Right cardiac atrium (tissue), 5 donors: ENCODE measurements at places on chromosomes 12 and 14. TPM values are rescaled to one million over a fixed set of nuclear protein-coding genes. Genes with fewer than 3 reads are reported as not detected.

DNA sequence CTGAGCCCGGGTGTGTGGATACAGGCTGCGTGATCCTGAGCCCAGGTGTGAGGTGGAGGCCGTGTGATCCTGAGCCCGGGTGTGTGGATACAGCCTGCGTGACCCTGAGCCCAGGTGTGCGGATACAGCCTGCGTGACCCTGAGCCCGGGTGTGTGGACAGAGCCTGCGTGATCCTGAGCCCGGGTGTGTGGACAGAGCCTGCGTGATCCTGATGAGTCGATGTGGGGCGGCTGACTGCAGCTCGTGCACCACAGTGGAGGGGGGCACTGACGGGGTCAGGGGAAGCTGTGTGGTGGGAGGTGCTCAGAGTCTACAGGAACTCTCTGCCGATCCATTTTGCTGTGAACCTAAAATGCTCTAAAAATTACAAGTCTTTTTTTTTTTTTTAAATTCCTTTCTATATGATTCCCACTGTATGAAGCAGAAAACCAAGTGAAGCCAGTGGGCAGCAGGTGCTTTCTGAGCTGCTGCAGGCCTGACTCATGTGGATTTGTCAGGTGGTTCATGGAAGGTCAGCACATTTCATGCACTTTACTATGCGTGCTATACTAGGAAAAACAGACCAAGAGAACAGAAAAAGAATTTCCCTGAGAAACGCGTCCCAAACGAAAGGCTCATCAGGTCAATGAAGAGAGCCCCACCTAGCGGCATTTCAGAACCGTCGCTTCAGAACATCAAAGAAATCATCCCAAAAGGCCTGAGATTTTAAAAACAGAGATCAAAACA is 19.3 kb downstream of the BRF1 start:
- no peak for DNase-seq

DNA sequence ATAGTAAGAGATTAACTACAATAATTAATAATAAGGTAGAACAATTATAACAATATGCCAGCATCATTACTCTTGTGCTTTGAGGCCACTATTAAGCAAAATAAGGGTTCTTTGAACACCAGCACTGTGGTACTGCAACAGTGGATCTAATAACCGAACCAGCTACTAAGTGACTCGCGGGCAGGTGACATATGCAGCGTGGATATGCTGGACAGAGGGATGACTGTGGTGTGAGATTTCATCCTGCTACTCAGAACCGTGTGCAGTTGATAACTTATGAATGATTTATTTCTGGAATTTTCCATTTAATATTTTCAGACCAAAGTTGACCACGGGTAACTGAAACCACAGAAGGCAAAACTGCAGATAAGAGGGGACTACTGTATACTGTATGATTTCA is 34.4 kb downstream of the BMAL2 start:
- DNase-seq = no peak

DNA sequence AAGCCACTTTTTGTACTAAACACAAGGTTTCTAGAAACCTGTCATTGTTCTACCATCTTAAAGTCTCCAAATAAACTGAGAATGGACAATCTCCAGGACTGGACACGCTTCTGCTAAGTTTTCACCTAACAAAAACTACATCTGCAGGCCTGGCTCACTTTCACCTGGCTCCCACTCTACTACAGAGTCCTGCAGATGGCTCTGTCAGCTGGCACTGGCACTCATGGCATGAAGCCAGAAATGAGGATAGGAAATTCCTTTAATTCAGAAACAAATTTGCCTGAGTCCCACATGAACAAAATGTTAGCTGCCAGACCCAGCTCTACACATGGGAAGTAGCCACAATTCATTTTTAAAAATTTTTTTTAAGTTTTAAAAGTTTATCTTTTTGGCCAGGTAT is 42.1 kb downstream of the STXBP6 start:
- no peak for DNase-seq

- DNase-seq = no peak
Observed at GRCh38 chr14:75479770-75480600, 42.3 kb upstream of the BATF start.

GRCh38 chr14:58788655-58789503 is 151.1 kb downstream of the DACT1 start:
- DNase-seq = no peak

DNA sequence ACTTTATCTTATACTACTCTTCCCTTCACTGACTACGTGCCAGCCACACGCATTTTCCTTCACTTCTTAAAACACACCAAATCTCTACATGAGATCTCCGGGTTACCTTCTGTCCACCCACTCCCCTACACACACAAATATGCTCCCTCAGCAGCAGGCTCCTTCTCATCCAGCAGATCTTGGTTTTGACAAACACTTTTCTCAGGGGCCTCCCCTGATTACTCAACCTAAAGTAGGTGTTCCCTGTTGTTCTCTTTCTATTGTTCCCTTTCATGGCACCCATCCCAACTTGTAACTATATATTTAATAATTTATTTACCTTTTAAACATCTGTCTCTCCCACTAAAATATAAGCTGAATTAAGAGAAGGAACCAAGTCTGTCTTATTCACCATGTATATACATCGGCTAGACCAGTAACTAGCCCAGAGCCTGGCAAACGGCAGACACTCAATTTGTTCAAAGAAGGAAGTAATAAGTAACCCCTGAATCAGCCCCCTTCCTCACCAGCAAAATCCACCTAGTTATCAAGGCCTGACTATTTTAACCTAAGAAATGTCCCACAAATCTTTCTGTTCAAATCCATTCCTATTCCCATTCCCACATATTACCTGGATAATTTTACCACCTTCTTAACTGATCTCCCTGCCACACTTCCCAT is 2.7 kb downstream of the C2CD5 start:
- DNase-seq = no peak

- DNase-seq = no peak
Observed at GRCh38 chr12:23827353-23827752, 122.1 kb downstream of the SOX5 start.

DNA sequence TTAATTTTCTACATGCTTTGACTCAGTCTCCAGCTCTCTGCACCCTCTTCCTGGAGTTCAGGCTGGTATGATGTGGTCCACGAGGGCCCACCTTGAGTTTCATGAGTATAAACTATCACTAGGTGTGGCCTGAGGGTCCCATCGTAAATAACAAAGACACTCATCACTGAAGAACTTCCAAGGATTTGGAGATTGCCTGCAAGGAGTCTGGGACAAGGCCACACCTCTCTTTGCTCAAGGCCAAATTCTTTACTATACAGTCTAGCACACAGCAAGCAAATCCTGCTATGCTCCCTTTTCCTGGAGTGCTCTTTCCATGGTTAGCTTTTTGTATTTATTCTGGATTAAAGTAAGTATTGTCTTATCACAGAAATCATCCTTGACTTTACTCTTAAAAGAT is 271.9 kb downstream of the SLC16A7 start:
- DNase-seq = no peak

DNA sequence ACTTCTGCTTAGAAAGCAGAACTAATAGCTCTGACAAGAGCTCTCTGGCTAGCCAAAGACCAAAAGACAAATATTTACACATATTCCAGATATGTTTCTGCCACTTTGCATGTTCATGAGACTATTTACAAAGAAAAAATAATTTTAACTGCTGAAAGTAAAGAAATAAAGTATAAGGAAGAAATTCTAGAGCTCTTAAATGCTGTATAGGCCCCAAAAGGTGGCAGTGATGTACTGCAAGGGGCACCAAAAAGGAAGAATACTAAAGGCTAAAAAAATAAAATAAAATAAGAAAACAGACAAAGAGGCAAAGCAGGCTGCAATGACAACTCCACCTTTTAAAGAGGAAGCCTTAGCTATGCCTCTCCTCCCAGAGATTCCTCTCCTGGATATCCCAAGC is 23.0 kb downstream of the KLRK1 start:
- no peak for DNase-seq

- no peak for DNase-seq
Observed at GRCh38 chr14:86404425-86404824, 874.5 kb downstream of the FLRT2 start.

The PLEKHH1 gene
- 3.5 TPM for total RNA-seq

The CISTR gene
- total RNA-seq = 3.2 TPM

The BAZ1A gene
- 6.8 TPM for total RNA-seq

The POTEG gene
- not detected for total RNA-seq

The HOXC5 gene
- not detected for total RNA-seq

The TSPAN19 gene
- not detected for total RNA-seq
